ENCODE measurements at places on chromosomes 16 and 17.
A peak's percentile ranks its signal among the peaks of the same experiment; 100 is the strongest.

DNA sequence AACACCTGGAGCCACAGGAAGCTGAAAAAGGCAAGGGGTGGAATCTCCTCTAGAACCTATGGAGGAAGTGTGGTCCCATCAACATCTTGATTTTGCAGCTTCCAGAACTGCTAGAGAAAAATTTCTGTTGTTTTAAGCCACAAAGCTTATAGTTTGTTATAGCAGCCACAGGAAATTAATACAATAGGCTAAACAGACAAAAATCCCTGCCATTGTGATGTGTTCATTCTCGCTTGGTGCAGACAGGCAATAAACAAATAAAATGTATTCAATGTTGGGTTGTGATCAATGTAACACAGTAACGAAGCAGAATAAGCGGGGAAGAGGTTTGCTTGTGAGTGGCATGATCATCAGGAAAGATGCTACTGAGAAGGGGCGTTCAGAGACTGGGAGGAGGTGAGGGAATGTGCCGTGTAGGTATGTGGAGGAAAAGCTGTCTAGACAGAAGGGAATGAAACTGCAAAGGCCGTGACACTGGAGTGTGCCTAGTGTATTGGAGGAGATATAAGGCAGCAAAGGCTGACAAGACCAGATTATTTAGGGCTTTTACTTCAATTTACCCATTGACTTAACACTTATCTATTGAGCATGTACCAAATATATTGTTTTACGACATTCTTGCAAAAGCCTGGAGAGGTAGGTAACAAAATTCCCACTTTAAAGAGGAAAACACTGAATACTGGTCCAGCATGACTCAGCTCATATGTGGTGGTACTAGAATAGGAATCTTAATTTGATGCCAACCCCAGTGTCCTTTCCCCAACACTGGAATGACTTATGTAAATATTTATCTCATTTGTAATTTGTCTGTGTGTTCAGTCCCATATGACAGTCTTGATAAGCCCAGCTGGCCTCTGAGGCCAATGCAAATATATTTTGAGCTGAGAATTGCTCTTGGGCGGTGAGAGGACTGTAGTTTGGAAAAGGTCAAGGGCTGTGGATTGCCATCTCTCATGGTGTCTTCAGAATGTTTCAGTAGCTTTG, 375.9 kb downstream of the CDH13 start:
- DNase-seq, result no peak

GRCh38 chr17:72953621-72954020, 138.9 kb downstream of the SLC39A11 start:
- no peak for DNase-seq

DNA sequence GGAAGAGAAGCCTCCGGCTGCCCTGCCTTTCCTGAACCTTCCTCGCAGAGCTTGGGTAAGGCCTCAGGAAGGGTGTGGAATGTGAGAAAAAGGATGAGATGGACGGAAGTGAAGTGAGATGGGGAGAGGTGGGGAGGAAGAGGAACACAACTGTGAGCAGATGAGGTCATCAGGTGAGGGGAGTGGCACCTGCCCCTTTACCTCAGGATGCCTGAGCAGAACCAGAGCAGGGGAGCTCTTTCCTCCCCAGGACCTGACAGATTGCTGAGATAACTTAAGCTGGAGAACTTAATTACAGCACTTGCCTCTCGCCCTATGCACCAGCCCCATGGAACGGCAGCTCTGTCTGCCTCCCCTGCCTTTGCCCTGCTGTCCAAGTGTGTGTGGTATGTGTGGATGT, 29.8 kb downstream of the TMEM132E start:
- DNase-seq, result no peak

- no peak for DNase-seq
These were observed 149.6 kb downstream of the ZFHX3 start for GRCh38 chr16:72898216-72898825.

- DNase-seq, result no peak
These were observed 275.5 kb upstream of the IRX5 start for GRCh38 chr16:54655121-54655590.

DNA sequence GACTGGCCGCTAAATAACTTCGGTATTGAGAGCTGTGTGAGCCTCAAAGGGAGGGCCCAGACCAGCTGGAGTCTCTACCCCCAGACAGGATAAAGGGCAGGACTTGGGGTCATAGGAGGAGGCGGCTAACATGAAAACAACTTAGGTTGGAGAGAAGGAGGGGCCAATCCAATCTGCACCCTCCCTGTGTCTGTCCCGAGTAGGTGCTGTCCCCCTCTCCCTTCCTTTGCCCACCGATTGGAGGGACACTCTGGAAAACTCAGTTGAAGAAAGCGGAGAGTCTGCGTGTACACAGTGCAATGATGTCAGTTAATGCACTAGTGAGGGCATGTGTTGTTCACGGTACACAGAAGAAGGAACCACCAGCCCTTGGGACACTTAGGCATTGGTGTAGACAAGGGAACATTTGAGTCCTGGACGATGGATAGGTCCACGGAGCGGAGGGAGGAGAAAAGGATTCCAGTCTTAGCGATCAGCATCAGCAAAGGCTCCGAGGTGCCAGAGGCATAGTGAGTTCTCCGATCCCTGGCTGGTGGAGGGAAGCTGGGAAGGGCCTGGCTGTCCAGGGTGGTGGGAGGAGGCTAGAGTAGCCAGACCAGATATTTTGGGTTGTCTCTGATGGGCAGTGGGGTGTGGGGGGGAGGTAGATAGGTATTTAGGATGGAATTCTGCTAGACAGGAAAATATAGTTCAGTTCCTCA, 761 bp downstream of the NOL3 start:
- no peak for DNase-seq

GRCh38 chr17:79125503-79125902, 50.9 kb downstream of the ENGASE start:
- no peak for DNase-seq

DNA sequence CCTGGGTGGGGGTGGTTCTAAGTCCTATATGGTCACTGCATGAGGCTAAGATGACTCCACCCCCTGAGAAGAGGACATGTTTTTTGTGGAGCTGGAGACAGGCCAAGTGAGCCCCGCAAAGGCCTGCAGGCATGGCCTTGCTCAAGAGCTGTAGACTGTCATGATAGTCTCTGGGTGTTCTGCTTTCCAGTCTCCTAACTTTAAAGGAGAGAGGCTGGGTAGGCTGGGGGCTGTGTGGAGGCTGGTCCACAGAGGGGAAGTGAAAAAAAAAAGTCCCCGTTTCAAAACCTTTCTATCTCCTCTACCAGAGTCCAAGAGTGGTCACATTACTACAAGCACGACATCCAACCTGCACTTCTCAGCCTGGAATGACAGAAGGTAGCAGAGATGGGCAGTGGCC, 27.1 kb downstream of the CDRT4 start:
- no peak for DNase-seq

DNA sequence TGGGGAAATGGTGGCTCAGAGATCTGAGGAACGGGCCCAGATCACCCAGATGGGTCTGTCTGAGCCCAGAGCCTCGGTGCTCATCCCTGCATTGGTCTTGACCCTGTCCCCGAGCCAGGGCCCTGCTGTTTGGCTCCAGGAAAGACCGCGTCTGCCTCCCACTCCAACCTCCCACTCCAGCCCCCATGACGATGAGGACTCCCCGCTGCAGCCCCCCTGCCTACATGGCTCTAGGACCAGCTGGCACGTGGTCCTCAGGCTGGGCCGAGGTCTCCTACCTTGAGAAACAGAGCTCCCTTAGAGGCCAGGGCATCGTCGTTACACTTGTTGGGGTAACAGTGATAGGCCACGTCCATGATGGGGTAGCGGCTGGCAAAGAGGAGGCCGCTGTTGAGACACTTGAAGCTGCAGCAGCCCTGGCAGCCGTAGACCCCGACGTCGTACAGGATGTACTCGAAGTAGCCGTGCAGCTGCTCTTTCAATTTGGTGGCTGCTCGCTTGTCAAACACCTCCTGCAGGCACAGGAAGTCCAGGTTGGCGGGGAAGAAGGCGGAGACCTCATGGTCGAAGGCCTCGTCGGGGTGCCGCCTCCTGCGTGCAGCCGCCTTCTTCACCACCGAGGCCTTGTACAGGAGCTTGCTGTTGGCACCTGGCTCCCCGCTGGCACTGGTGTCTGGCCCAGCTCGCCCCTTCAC, 59.9 kb downstream of the PRMT7 start:
- DNase-seq, result no peak

DNA sequence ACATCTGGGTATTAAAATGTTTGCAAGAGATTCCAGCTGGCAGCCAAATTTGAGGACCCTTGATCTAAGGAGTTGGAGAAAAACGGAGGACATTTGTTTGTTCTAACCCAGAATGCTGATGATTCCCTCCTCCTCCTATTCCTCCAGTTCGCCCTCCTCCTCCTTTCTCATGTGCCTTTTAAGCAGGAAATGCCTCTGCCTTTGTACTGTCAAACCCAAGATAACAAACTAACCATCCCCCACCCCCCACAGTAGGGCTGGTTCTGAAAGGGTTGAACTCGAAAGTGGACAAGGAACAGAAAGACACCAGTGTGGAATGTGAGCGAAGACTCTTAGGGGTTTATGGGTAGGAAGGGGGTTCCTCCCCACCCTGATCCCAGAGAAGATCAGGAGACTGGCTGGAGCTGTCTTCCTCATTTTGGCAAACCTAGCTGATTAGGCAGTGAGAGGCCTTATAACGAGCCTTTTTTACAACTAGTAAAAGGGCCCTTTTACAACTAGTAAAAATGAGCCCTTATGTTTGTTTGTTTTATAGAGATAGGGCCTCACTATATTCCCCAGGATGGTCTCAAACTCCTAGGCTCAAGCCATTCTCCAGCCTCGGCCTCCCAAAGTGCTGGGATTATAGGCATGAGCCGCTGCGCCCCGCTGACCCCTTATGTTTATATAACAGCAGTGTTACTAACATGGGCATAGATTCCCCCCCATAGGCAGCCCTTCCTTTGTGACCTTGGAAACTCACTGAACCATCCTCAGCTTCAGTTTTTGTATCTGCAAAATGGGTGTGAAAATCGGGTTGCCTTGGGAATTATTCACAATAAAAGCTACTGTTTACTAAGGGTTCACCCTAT, 975 bp downstream of the CHD9 start:
- DNase-seq, result peak; percentile 65

GRCh38 chr16:15037003-15037402, 18.9 kb downstream of the NTAN1 start:
- no peak for DNase-seq

Data from hepatic stellate cell (primary cell).